ENCODE measurements at places on chromosomes 7 and 10. TPM values are rescaled to one million over a fixed set of nuclear protein-coding genes. Genes with fewer than 3 reads are reported as not detected.

DNA sequence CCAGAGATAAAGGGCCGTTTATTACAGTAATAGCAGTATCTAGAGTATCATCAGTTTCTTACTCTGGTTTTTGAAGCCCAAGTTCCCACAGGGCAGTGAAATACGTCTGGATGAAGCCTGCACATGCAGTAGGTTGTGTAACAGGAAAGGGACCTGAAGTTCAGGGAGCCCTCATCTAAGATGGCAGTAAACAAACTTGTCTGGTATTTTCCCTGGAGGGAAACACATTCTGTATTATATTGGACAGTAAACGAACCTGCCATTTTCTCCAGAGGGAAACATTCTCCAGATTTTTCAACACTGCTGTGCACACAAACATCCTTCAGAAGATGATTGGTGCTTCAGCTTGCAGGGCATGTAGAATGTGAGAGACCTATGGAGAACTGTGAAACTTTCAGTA lies 189.9 kb downstream of the TFEC start:
- no peaks in the 10 kb centered on the region for H3K27me3 ChIP-seq
- no peaks in the 10 kb centered on the region for H3K36me3 ChIP-seq
- H3K4me1 ChIP-seq: no peaks in the 10 kb centered on the region
- no peak overlapping the region for H3K27ac ChIP-seq

GRCh38 chr10:21954132-21954531 lies 49.4 kb downstream of the DNAJC1 start:
- no peaks in the 10 kb centered on the region for H3K36me3 ChIP-seq
- peaks cover 15% of the 10 kb centered on the region for H3K4me1 ChIP-seq
- H3K4me3 ChIP-seq: no peak overlapping the region
- no peak for DNase-seq

- no peaks in the 10 kb centered on the region for H3K4me1 ChIP-seq
- H3K27ac ChIP-seq: no peak overlapping the region
- no peak overlapping the region for H3K4me3 ChIP-seq
- H3K27me3 ChIP-seq: no peaks in the 10 kb centered on the region
- DNase-seq: no peak
These were observed 289.0 kb downstream of the PLXDC2 start for GRCh38 chr10:20105236-20105635.

GRCh38 chr7:135747366-135747765 lies 1.2 kb downstream of the FAM180A start:
- no peak overlapping the region for H3K4me3 ChIP-seq
- no peaks in the 10 kb centered on the region for H3K4me1 ChIP-seq
- H3K27ac ChIP-seq: no peak overlapping the region
- no peaks in the 10 kb centered on the region for H3K27me3 ChIP-seq
- no peaks in the 10 kb centered on the region for H3K36me3 ChIP-seq

The VSIR gene
- 18.8 TPM for total RNA-seq

The ZNF488 gene
- total RNA-seq: not detected
